ENCODE measurements at places on chromosomes 16 and 17.

GRCh38 chr17:61251939-61252865 lies 147.4 kb upstream of the TBX2 start:
- DNase-seq = no peak

DNA sequence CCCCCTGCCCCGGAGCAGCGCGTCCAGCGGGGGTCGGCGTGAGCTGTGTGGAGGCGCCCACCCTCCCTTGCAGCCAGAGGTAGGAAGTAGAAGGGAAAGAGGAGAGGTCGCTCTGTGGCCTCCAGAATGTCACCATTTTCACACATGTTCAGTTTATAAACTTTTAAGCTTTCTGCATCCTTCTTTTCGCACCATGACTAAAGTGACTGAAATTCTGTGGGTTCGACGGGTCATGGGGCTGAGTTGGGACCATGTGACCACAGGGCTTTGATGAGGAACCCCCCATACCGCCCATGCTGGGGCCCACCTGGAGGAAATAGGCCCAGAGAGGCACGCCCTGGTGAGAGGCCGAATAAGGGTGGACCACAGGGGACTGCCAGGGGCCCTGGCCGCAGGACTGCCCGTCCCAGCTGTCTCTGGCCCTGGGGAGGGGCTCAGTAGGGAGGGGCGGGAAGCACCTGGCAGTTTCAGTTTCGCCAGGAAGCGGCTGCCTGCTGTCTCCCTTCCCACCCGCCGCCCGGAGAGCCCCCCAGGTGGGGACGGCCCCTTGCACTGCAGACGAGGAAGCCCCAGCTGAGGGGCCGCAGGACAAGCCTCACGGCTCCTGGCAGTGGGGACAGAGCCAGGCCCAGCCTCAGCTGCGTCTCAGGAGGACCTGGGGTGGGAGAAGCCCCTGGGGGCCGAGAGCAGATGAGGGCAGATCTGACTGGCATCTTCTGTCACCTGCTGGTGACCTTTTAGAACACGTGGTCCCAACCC lies 9.0 kb downstream of the CBFA2T3 start:
- peak; percentile 92 for DNase-seq

DNA sequence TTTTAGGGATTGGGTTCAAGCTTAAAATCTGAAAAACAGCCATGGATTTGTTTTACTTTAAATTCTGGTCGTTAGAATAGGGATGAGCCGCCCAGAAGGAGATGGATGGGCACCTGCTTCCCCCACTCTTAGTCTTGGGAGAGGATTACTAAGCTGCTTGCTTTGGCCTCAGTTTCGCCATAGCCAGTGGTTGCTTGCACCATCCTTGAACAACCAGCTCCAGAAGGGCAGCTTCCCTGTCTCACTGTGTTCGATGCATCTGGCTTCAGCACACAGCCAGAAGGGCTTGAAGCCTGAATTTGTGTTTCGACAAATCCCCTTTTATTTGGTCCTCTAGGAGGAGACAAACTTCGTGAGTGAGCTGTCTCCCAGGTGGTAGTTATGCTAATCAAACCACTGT lies 7.1 kb downstream of the CYB5D2 start:
- no peak for DNase-seq

- DNase-seq = no peak
Measured at GRCh38 chr16:28617874-28618273, 8.0 kb upstream of the SULT1A1 start.

- DNase-seq = no peak
Measured at GRCh38 chr17:74740641-74741387, 3.8 kb downstream of the RAB37 start.

DNA sequence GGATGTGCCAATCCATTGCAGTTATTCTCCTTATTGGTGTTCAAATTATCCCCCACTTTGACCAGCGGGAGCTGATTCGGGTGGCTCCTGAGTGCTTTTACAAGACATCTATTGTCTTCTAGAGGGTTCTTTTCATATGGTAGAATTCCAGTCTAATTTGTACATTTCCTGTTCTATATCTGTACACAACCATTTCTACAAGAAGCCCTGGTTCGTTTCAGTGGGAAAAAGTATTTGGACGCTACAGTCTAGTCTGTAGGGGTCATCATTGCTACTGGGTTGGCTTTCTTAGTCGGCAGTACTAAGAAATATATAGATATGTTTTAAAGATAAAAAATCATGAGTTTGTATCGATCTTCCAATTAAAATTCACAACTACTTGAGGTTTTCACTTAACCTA lies 262.6 kb downstream of the MAP2K6 start:
- DNase-seq = no peak

DNA sequence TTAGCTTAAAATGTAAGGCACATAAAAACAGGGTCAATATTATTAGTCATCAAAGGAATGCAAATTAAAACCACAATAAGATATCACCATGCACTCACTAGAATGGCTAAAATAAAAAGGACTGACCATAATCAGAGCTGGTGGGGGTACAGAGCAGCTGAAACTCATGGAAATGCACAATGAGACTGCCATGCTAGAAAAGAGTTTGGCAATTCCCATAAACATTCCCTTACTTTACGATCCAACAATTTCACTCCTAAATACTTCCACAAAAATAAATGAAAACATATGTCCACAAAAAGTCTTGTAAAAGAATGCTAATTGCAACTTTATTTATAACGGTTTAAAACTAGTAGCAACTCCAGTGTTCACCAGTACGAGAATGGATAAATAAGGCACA lies 36.1 kb upstream of the ERCC4 start:
- no peak for DNase-seq

DNA sequence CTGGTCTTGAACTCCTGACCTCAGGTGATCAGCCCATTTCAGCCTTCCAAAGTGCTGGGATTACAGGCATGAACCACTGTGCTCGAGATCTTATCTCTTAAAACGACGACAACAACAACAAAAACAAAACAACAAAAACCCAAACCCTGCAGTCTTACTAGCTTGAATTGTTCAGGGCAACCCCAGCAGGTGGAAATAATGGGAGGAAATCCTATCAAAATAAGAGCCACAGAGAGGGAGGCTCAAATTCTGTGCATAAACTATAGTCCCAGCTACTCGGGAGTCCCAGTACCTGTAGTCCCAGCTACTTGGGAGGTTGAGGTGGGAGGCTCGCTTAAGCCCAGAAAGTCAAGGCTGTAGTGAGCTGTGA lies 16.5 kb upstream of the ATP6V0A1 start:
- no peak for DNase-seq

DNA sequence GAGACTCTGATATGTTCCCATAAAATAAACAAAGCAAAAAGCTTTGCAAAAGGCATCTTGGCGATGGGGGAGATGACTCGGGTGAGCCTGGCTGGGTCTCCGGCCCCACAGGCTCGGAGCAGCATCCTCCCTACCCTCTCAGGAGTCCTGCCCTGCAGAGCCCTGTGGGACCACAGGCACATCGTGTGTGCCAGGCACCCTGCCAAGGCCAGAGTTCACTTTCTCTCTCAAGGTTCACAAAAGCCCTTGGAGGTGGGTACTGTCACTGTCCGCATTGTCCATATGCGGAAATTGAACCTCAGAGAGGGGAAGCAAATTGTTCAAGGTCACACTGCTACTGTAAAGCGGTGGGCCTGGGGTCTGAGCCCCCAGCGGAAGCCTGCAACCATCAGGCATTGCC lies 48.5 kb downstream of the CRISPLD2 start:
- no peak for DNase-seq

DNA sequence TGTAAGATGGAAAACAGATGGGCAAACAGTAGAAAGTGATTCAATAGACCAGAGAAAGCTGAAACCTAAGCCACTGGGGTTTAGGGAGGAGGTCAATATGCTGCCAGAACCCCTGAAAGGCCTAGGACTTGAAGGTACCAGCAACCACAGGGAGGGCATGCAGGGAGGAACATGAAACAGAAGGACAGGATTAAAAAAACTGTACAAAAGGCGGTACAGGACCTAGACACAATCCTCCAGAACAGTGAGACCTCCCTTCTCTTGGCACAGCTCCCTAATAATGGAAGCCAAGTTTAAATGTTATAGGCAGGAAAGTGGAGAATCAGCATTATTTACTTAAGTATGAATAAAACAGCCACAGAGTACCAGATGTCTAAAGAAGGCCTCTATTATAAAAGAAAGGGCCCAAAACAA lies 105.5 kb downstream of the SPAG9 start:
- no peak for DNase-seq

DNA sequence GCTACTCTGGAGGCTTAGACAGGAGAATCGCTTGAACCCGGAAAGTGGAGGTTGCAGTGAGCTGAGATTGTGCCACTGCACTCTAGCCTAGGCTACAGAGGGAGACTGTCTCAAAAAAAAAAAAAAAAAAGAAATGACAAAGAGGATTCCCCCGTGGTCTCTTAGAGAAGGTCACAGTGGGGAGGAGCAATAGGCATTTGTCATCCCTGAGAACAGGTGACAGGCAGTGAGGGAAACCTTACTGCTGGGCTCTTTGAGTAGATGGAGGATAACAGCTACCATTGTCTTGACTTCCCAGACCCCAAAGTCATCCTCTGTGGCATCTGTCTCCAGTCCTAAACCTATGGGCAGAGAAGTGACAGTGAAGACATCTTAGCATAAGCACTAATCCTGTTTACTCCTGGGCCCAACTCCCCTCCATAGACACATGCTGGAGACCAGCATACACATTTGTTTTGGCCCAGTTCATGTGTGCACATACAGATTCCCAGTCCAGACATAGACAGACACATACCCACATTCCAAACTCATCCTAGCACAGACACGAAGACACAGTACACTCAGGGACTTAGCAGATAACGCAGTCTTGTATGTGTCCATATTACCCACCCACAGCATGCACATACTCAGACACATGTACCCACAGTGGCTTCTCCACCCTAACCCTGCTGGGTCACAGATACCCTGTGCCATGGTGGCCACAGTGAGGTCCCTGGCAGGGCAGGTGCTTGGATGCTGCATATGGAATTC lies 2.7 kb downstream of the ESRP2 start:
- DNase-seq = no peak

- DNase-seq = no peak
Measured at GRCh38 chr16:84505249-84506187, 1.1 kb upstream of the MEAK7 start.

GRCh38 chr17:43970366-43970765 lies 16.6 kb upstream of the PYY start:
- DNase-seq = no peak

DNA sequence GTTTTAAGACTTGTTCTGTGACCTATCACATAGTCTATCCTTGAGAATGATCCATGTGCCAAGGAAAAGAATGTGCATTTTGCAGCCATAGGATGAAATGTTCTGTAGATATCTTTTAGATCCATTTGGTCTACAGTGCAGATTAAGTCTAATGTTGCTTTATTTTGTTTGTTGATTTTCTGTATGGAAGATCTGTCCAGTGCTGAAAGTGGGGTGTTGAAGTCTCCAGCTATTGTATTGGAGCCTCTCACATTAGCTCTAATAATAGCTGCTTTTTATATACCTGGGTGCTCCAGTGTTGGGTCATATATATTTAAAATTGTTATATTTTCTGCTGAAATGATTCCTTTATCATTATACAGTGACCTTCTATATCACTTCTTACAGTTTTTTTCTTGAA lies 155.6 kb upstream of the MON1B start:
- DNase-seq = no peak

DNA sequence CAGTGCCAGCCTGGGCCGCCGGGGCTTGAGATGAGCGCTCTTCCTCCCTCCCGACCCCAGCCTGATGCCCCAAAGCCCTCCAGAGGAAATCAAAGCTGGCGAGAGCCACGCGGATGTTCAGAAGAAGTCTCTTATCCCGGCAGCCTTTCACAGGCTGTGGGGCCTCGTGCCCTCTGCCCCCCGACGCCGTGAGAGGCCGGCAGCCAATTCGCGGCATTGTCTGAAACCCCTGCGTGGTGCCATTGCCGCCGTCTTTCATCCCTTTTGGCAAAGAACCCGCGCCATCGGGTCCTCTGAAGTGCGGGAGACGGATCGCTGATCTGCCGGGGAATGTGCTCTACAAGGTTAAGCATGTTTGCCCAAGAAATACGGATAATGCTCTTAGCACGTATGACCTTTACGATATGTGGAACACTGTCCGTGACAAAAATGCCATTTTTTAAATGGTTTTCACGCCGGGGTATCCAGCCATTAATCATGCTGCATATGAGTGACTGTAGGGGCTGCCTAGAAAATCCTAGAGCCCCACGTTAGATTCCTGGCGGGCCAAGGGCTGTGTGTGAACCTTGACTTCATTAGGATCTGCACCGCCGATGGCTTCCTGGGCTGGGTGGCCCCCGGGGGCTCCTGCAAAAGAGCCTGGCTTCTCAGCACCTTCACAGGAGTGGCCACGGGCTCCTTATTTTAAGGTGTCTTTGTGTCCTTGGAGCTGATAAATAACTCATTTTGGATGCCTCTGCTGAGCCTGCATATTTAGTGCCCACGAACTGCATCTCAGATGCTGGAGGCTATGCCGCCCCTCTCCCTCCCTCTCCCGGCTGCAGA lies 165.1 kb upstream of the TNRC6C start:
- DNase-seq = no peak

GRCh38 chr16:12171206-12171605 lies 194.7 kb downstream of the SNX29 start:
- no peak for DNase-seq

DNA sequence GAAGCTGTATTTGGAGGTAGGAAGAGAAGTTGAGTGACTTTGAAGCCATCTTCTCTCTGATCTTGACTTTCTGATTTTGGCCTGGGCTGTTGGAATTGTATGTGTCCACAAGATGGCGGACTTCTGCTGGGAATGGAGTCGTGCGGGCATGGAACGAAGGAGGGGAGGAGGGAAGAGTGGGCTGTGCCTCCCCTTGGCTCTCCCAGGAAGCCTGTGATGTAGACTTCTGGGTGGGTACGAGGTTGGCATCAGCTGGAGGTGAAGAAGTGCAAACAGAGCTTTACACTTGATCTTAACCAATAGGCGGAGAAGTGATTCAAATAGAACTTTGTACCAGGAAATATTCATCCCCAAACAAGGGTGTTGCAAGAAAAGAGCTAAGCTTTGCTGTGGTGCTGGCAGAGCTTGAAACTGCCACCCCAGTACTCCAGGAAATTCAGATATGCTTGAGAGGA lies 7.4 kb upstream of the TMEM220 start:
- peak; percentile 13 for DNase-seq

DNA sequence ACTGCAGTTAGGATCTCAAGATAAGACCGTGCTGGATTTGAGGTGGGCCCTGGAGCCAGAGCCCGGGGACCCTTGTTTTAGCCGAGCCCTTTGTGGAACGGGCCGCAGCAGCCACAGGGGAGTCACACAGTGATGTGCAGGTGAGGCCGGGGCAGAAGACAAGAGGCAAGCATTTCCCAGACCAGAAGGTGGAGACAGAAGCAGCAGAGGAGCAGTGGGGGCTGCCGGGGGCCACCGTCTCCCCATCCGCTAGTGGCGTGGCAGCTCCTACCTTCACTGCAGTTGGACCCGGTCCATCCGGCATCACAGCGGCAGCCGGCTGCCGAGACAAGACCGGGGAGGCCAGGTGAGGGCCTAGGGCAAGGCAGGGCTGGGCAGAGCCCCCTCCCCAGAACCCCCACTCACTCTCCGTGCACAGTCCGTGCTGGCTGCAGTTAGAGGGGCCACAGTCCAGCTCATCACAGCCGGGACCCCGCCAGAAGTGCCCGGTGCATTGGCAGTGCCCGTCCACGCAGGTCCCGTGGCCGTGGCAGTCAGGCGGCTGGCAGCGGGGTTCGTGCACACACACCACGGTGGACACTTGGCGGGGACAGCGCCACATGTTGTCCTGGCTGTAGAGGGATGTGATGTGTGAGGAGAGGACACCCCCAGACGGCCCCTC lies 6.0 kb downstream of the NAGPA start:
- DNase-seq = no peak
